ENCODE measurements at places on chromosomes 2 and 18.

GRCh38 chr2:177195194-177195593 is 17.4 kb upstream of the HNRNPA3 start:
- no peak for DNase-seq

DNA sequence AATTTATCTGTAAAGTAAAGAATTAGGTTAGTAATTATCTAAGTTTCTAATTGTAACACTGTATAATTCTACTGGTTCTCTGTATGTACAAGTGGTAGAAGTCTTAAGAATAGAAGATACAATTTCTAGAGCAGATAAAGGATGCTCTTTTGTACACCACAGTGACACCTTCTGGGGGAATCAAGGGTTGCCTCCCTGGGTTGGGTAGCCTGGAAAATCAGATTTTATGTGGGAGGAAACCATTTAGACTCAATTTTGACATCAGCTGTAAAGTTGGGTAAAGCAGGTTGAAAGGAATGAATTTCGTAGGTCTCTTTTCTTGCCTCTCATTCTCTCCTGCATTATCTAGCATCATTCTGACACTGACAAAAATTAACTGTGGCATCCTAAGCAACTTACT is 354.8 kb downstream of the DCC start:
- DNase-seq = no peak

DNA sequence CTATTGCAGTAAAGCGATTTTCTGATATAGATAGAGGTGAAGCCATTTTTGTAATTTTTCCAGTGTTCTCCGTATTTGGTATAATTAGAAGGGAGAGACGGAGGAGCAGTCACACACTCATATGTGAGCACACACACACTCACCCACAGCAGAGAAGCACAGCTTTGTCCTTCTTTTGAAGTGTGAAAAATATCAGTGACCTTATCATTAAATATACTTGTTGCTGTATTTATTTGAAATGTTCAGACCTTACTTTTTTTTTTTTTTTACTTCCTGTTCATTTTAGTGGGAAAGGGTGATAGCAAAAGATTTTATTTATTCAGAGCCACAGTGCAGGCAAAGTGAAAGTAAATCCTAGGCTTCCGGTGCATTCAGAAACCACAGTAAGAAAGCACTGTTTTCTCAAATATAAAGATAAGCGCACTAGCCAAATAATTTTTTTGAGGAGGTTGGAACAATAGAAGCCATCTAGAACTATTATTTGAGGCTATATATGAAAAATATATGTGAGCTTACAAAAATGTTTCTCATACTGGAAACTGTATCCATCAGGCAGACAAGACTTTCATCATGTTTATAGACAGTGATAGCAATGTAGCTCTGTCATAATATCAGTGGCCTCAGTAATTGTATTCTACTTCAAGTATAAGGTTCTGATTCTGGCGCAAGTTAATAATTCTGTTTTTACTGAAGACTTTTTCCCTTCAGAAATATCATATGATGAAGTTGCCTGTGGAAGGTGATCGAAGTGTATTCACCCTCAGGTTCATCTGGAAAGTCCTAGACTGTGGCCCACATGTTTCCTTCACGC is 37.2 kb downstream of the TSHZ1 start:
- no peak for DNase-seq

GRCh38 chr2:134080386-134081089 is 173.3 kb upstream of the MGAT5 start:
- DNase-seq = no peak

- DNase-seq = no peak
These were observed 42.1 kb downstream of the THOC1 start for GRCh38 chr18:225745-226144.

- DNase-seq = no peak
These were observed 50.9 kb upstream of the PDE1A start for GRCh38 chr2:182477774-182478173.

DNA sequence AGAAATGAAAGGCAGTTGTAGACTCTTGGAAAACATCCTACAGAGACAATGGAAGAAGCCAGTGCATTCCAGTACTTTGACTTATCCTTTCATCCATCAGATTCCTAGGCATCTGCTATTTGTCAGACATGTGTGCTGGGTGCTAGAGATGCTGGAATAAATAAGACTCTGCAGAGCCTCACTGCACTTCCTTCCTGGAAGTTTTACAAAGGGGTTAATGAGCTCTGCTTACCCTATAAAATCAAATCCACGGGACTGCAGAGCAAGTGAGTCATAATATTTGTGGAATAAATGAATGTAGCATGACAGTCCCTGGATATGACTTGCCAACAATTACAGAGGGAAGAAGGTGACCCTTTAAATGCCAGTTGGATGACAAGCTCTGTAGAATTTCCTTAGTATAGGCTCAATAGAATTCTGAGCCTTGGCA is 52.7 kb upstream of the NPAS2 start:
- no peak for DNase-seq

DNA sequence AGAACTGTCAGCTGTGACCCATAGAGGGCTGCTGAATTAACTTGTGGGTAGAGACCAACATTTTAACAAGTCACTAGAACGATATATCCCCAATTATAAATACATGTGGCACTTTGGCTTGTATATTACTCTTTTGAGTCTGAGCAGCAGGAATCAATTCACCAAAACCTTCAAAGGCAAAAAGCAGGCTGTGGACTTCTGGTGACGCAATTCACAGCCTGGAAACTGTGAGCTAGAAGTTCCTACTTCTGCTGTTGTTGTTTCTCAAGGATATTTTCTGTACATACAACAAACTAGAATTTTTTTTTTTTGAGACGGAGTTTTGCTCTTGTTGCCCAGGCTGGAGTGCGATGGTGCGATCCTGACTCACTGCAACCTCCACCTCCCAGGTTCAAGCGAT is 37.3 kb downstream of the PTCD3 start:
- DNase-seq = no peak

- DNase-seq = no peak
These were observed 263.4 kb downstream of the SH3BP4 start for GRCh38 chr2:235215248-235215647.

GRCh38 chr2:180983468-180984242 is 3.2 kb downstream of the UBE2E3 start:
- no peak for DNase-seq
